Testis (tissue), 5 donors: ENCODE measurements at places on chromosomes 11 and 22. TPM values are rescaled to one million over a fixed set of nuclear protein-coding genes. Genes with fewer than 3 reads are reported as not detected.

Gene NARS2
- polyA plus RNA-seq: 9.8 TPM

Gene TNRC6B
- 49.2 TPM for polyA plus RNA-seq

Gene IL10RA
- polyA plus RNA-seq: 12.8 TPM

Gene PRG3
- not detected for polyA plus RNA-seq

Gene DEFB131B
- polyA plus RNA-seq: not detected

Gene VWA5A
- polyA plus RNA-seq: 28.3 TPM

Gene C11orf97
- polyA plus RNA-seq: 25.2 TPM

Gene LMNTD2
- 26.1 TPM for polyA plus RNA-seq

Gene CACNA1I
- polyA plus RNA-seq: 1.3 TPM

Gene TH
- 1.2 TPM for polyA plus RNA-seq

Gene DKK3
- 236 TPM for polyA plus RNA-seq

Gene HSPB2
- 6.0 TPM for polyA plus RNA-seq

Gene DEUP1
- 18.2 TPM for polyA plus RNA-seq

Gene PHF5A
- polyA plus RNA-seq: 42.8 TPM

Gene ANAPC15
- 103 TPM for polyA plus RNA-seq

Gene MCAM
- 43.1 TPM for polyA plus RNA-seq
